Stimulated activated CD8-positive, alpha-beta memory T cell treated with anti-CD3 and anti-CD28 coated beads, Interleukin-15, amount 100 ng/mL, for 24 hours (primary cell): ENCODE measurements at places on chromosomes 4 and X.

DNA sequence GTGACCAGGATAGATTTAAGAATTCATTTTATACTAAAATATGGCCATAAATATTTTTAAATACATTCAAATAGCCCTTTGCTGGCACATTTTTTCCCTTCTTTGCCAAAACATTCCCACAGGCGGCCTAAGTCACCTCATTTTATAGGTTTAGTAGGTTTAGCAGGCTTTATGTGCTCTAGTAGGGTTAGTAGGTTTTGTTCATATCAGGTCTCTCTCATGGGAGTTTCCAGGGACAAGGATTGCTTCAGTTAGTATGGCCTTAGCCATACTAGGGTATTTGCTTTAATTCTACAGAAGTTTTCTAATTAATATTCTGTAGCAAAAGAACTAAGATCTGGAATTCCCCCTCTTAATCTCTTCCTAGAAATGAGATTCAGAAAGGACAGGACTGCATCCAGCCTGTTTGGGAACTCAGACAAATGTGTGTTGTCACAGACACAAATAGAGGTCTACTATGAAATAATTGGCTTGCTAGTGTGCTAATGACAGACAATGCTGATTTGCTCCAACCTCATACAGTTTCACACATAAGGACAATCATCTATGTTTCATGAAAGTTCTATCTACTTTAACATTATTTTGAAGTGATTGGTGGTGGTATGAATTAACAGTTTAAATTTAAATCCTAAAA, 772 bp upstream of the MTTP start:
- DNase-seq, result no peak

GRCh38 chr4:89070041-89070440, 13.1 kb upstream of the FAM13A start:
- DNase-seq, result no peak

DNA sequence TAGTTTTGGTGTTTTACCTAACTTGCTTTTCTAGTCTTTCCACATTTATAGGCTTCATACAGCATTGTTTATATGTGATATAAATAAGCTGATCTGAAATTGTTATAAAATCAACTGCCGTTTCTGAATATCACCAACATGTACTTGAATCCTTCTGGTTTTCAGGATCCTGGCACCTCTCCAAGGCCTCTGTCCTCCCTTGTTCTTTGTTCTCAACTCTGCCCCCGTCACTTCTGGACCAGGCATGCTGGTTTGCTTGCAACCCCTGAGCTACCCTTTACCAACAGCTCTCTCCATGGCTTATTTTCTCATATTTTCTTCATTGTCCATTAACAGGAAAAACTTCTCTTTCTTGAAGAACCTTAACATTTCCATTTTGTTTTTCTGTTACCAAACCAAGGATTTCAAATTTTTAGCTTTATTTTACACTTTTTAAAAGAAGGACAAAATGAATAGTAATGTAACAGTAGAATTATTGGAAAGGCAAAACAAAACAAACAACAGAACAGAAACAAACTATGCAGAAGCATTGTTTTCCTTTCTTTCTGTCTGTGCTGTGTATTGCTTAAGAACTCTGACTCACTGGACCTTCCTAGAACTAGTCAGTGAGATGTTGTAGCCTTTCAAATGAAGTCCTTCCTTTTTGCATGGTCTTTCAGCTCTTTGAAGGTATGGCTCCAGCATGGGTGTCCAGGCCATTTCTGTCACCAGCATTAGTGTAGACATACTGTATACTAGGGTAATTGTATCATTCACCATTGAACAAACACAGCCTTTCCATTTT, 44.8 kb downstream of the BANK1 start:
- no peak for DNase-seq

DNA sequence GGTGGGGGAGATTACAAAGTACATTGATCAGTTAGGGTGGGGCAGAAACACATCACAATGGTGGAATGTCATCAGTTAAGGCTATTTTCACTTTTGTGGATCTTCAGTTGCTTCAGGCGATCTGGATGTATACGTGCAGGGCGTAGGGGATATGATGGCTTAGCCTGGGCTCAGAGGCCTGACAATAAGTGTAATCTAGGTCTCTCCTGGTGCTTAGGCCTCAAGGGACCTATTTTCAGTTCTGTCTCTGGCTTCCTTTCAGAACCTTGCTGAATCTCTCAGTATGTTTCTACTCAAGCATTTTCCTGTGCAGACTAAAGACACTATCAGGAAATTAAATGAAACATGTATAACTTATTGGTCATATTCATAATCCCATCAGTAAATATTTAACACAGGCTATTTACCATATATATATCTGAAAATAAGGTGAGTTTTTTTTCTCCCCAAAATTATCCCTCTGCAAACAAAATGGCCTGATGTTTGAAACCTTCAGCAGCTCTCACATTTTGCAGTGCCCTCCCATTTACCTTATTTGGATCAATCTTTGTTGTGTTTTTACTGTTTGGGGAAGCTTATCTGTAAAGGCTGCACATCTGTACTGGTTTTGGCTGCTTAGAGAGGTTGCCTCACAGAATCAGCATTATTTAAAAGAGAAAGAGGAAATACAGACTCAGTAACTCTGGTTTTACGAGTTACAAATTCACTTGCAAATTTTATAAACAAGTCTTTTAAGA, 2.3 kb upstream of the ZCCHC4 start:
- no peak for DNase-seq

- DNase-seq, result no peak
Observed at GRCh38 chrX:16855363-16856075, 14.6 kb downstream of the RBBP7 start.

DNA sequence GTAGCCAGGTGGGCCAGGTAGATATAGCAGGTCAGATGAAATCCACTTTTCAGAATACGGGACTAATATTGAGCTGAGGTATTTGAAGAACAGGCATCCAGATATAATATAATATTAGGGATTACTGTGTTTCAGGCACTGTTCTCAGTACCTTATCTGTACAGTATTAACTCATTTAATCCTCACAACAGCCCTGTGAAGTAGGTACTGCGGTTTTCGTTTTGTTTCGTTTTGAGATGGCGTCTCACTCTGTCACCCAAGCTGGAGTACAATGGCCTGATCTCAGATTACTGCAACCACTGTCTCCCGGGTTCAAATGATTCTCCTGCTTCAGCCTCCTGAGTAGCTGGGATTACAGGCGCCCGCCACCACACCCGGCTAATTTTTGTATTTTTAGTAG, 129.6 kb downstream of the IL1RAPL2 start:
- no peak for DNase-seq

- DNase-seq, result no peak
Observed at GRCh38 chrX:130841776-130842175, 61.2 kb downstream of the ENOX2 start.

DNA sequence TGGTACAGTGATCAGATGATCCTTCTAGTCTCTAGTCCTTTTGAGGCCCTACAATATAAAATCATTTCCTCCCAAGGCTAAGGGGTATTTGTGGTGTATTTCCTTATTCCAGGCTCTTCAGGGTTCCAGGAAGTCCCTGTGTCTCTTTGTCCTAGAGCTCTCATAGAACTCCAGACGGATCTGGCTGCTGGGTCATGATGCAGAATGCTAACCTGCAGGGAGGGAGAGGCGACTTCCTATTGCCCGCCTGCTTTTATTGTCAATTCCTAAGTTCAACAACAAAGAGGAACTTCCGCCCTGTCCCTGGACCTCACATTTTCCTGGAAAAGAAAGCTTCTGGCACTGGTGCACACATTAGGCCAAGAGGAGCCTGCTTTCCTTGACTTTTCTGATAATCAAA, 45.9 kb upstream of the ZNF827 start:
- no peak for DNase-seq

DNA sequence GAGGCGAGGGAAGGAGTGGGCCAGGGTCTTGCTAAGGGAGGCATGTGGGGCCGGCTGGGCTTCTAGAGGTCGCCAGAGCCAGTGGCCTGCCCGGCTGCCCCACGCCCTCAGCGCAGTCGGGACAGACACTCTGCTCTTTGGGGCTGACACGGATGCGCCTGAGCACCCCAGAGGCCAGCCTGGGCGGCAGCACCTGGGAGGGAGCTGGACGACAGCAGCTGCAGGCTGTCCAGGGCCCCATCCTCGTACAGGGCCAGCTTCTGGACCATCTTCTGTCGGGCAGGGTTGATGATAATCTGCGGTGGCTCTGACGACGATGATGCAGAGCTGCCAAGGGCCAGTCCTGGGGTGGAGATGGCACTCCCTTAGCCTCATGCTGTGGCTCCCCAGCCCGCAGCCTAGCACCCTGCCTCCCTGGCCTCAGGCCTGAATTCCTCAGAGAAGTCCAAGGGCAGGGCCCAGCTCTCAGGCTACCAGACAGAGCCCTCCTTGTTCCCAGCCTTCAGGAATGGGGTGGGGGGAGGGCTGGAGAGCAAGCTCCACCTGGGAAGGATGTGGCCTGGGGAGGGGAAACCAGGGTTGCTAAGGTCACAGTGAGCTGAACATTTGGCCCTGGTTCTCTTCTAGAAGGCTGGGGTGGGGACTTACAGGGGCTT, 7.2 kb downstream of the IRAK1 start:
- DNase-seq, result no peak

GRCh38 chr4:83686166-83686565, 150.3 kb downstream of the GPAT3 start:
- DNase-seq, result no peak

GRCh38 chr4:31192341-31192740, 472.2 kb downstream of the PCDH7 start:
- DNase-seq, result no peak

DNA sequence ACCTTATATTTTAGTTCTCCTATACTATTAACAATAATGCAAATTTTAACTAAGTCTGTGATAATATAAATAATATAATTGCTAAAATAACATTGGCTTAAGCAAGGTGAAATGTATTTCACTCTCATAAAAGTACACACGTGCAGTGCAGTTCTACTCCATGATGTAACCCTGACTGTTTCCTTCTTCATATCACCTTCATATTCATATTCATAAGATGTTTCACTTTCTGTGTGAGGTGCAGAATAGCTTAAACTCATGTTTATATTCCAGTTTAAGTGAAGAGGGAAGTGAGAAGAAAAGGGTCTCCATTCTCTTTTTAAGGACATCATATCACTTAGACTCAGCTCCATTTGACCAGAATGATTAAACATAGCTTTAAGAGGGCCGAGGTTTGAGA, 1810.0 kb upstream of the PCDH10 start:
- no peak for DNase-seq

- no peak for DNase-seq
Observed at GRCh38 chr4:78923464-78924312, 15.6 kb downstream of the PAQR3 start.

- DNase-seq, result peak; percentile 34
Observed at GRCh38 chr4:184475096-184475461, 729 bp upstream of the IRF2 start.

DNA sequence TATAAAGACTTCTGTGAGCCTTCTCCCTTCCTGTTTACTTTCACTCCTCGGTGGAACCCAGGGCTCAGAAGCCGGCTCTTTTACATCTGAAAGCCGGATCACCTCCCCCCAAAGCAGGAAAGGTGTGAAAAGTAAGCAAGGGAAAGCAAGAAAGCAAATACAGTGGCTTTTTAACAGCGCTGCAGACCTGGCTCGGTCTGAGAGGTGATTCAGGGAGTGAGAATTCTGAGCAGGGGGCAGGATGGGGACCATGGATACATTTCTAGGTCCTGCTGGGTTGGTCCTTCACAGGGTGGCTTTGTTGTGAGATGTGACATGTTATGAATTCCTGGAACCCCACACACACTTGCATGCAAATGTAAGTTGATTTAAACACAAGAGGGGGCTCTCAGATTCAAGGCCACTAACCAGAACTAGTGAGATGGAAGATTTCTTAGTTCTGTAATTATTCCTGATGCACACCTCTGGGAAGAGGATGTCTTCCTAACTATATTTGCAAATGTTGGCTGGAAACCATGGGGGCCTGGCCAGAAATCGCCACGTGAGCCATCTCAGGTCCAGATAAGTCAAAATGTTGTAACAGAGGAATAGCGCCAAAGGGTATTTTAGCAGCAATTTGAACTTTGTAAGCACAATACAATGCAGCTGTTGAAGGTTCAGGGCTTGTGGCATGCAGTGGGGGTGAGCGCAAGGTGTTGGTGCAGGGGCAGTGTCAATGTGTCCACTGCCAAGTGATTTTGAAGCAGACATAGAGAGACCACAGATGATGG, 670.1 kb upstream of the LCORL start:
- DNase-seq, result no peak

DNA sequence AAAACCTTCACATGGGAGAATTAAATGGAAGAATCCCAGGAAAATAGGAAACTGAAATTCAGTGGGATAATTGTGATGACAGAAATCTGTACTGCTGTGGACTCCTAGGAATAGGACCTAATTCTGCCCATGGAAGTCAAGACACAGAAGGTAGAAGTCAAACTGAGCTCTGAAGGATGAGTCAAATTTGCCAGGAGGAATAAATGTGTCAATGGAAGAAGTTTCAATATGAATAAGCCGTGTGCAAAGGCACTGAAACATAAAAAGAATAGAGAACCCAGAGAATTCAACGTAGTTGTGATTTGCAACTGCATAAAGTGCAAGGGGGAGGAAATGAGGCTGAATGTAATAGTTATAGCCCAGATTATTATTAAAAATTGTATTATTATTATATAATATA, 11.6 kb downstream of the ENAM start:
- DNase-seq, result no peak

DNA sequence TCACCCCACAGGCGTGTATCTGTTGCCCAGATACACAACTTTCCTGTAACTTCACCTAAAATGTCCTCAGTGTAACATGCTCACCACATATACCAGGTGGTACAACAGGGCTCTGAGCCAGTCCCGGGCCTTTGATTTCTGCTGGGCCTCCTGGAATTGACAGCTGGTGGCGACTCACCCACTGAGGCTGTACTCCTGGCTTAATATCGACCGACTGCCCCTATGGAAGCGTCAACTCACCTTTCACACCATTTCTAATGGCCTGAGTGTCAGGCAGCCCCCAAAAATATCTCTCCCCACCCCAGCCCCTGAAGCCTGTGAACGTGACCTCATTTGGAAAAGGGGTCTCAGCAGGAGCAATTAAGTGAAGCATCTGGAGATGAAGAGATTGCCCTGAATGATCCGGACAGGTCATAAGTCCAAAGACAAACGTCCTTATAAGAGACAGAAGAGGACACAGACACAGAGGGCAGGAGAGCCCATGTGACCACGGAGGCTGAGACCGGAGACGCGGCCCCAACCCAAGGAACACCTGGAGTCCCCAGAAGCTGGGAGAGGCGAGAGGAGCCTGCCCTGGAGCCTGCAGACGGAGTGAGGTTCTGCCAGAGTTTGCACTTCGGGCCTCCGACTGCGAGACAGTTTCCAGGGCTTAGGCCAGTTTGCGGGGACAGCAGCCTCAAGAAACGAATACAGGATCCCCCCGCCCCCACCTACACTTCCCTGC, 12.6 kb upstream of the MXD4 start:
- DNase-seq, result no peak

GRCh38 chr4:14303856-14304255, 676.3 kb upstream of the BOD1L1 start:
- no peak for DNase-seq

- DNase-seq, result no peak
Observed at GRCh38 chrX:15820106-15821073, 30.1 kb downstream of the ZRSR2 start.

DNA sequence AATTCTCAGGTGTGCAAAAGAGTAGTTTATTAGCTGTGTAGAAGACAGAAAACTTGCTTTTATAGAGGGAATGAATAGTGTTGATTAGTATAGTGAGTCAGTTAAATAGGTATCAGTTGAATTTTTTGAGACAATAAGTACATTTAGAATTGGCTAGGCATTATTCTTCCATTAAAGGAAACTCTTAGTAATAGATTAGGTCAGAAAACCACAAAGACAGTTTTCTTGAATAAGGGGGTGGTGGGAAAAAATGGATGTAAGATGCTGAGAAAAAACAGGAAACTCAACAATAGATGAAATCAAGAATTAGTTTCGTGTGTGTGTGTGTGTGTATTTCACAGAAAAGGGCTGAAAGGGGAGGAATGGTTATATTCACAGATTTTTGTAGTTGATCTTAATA, 16.8 kb downstream of the CD38 start:
- no peak for DNase-seq
